Large intestine (tissue), 12 donors: ENCODE measurements at places on chromosomes 3 and 15. TPM values are rescaled to one million over a fixed set of nuclear protein-coding genes. Genes with fewer than 3 reads are reported as not detected.

The VEPH1 gene
- polyA plus RNA-seq: 0.63 TPM

The ARNT2 gene
- 8.0 TPM for polyA plus RNA-seq

The COPS2 gene
- 93.9 TPM for polyA plus RNA-seq

The PRKCD gene
- 37.0 TPM for polyA plus RNA-seq

The DAZL gene
- polyA plus RNA-seq: not detected

The XYLB gene
- polyA plus RNA-seq: 30.1 TPM

The SLCO2A1 gene
- polyA plus RNA-seq: 8.2 TPM

The CCR9 gene
- polyA plus RNA-seq: 1.0 TPM

The LRRC15 gene
- 0.03 TPM for polyA plus RNA-seq

The FSTL1 gene
- polyA plus RNA-seq: 190 TPM

GRCh38 chr3:65655061-65655460, 383.7 kb downstream of the MAGI1 start:
- H3K36me3 ChIP-seq: no peaks in the 10 kb centered on the region
- no peaks in the 10 kb centered on the region for H3K27me3 ChIP-seq
- no peak overlapping the region for H3K27ac ChIP-seq
- no peak overlapping the region for H3K4me3 ChIP-seq
- H3K4me1 ChIP-seq: no peaks in the 10 kb centered on the region

GRCh38 chr15:89578146-89578545, 2.9 kb downstream of the TICRR start:
- no peak overlapping the region for H3K27ac ChIP-seq
- H3K4me3 ChIP-seq: no peak overlapping the region
- peaks cover 3% of the 10 kb centered on the region for H3K36me3 ChIP-seq
- H3K27me3 ChIP-seq: no peaks in the 10 kb centered on the region

- no peak overlapping the region for H3K27ac ChIP-seq
- H3K27me3 ChIP-seq: no peaks in the 10 kb centered on the region
- DNase-seq: no peak
- H3K4me3 ChIP-seq: no peak overlapping the region
- H3K4me1 ChIP-seq: no peaks in the 10 kb centered on the region
- H3K36me3 ChIP-seq: no peaks in the 10 kb centered on the region
Measured at GRCh38 chr3:188080091-188080490, 73.9 kb upstream of the LPP start.

GRCh38 chr3:70970171-70970570, 613.4 kb downstream of the FOXP1 start:
- H3K27ac ChIP-seq: no peak overlapping the region
- H3K4me1 ChIP-seq: no peaks in the 10 kb centered on the region
- H3K27me3 ChIP-seq: no peaks in the 10 kb centered on the region
- H3K4me3 ChIP-seq: no peak overlapping the region
- DNase-seq: no peak
- H3K36me3 ChIP-seq: peaks cover 82% of the 10 kb centered on the region

GRCh38 chr15:99980752-99981151, 247.5 kb upstream of the LYSMD4 start:
- no peak for DNase-seq
- no peak overlapping the region for H3K4me3 ChIP-seq
- no peak overlapping the region for H3K27ac ChIP-seq
- no peaks in the 10 kb centered on the region for H3K36me3 ChIP-seq

GRCh38 chr3:188937389-188937788, 234.4 kb upstream of the TPRG1 start:
- no peaks in the 10 kb centered on the region for H3K27me3 ChIP-seq
- H3K4me3 ChIP-seq: no peak overlapping the region
- H3K27ac ChIP-seq: no peak overlapping the region
- no peak for DNase-seq
- no peaks in the 10 kb centered on the region for H3K36me3 ChIP-seq

DNA sequence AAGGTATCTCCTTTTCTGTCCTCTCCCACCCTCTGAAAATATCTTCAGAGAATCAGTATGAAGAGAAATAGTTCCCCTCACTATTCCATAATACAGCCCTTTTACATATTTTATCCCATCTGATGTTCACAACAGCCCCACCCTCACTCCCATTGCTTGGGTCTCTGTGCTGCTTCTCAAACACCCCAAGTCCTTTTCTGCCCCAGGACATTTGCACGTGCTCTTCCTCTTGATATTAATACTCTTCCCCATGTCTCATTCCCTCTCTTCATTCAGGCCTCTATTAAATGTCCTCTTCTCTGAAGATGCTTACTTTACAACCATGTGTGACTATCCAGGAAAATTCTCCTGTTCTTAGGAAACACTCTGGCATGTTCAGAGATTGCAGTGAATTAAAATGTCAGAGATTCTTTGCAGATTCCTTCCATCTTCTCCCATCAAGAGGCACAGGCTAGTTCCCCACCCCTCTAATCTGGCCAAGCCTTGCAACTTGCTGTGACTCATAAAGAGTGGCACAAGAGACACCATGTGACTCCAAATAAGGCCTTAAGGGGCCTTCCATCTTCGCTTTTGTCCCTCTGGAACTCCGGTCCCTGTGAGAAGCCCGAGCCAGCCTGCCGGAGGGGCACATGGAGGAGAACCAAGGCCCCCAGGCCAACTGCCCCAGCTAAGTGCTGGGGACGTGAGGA, 128.5 kb downstream of the CHSY1 start:
- no peaks in the 10 kb centered on the region for H3K27me3 ChIP-seq
- H3K27ac ChIP-seq: no peak overlapping the region

DNA sequence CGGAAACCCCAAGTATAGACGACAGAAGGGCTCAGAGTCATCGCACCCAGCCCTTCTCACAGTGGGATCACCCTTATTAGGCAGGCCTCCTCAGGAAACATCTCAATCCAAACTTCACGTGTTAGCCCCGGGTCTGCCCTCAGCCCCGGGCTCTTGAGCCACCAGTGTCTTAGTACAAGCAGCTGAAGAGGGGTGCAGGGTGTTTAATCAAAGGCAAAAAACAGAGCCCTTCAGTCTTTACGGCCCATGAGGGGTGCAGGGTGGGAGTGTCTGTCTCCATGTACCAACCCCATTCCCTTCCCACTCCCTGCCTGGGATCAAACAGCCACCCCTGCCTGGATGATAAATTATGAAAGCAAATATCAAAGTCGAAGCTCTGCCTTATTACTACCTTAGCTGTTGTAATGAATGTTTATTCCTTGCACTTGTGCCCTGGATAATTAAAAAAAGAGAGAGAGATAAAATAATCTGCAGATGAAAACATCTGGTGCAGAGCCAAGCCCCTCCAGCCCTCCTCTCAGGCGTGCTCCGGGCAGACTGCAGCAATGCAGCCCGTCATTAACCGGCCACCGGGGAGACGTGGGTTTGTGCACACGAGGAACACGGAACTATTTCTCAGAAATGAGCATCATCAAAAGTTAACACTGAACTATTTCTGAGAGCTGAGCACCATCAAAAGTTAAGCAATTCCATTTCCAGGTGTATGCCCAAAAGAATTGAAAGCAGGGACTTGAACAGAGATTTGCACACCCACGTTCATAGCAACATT, 64.5 kb downstream of the ADAMTS17 start:
- H3K4me3 ChIP-seq: no peak overlapping the region
- no peaks in the 10 kb centered on the region for H3K4me1 ChIP-seq
- no peak overlapping the region for H3K27ac ChIP-seq
- no peaks in the 10 kb centered on the region for H3K27me3 ChIP-seq

DNA sequence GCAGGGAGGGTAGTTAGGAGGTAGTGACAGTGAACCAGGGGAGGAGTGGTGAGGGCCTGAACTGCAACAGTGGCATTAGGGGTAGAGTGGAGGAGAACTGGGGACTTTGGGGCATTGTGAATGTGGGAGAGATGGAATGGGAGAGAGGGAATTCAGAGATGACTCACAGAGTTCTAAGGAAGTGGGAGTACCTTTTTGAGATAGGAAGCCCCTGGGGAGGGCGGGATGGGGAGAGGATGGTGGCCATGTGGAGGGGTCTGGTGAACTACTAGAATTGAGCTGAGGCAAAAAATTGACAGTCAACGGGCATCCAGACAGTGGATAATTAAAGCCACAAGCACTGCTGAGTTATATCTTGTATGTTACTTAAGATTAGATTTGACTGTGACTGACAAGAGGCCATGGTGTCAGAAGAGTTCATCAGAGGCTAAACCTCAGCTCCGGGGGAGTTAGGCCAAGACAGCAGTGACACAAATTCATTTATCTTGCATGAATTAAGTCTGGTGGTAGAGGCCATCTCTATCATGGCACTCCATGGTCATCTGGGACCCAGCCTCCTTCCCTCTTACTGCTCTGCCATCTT, 34.0 kb downstream of the PLEKHO2 start:
- H3K4me3 ChIP-seq: no peak overlapping the region
- no peaks in the 10 kb centered on the region for H3K36me3 ChIP-seq
- H3K27ac ChIP-seq: no peak overlapping the region
- peaks cover 14% of the 10 kb centered on the region for H3K4me1 ChIP-seq
- DNase-seq: no peak

DNA sequence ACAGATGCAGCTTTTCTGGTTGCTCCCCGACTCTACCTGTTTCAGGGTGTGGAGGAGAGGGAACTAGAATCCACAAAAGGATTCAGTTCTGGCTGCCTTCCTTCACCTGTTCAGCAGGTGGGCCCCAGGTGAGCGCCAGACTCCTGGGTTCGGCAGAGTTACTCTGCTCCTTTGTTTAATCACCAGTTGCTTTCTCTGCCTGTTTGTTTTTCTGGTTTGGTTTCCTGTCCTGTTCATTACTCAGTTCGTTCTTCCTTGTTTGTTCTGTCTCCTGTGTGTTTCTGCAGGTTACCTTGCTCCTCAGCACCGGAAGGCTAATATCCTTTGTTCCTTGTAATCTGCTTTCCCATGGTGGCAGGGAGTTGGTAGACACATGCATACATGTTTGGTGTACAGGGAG, 508.5 kb upstream of the ATP11B start:
- DNase-seq: no peak
- H3K27me3 ChIP-seq: no peaks in the 10 kb centered on the region
- H3K4me1 ChIP-seq: no peaks in the 10 kb centered on the region
- H3K4me3 ChIP-seq: no peak overlapping the region
- no peaks in the 10 kb centered on the region for H3K36me3 ChIP-seq

DNA sequence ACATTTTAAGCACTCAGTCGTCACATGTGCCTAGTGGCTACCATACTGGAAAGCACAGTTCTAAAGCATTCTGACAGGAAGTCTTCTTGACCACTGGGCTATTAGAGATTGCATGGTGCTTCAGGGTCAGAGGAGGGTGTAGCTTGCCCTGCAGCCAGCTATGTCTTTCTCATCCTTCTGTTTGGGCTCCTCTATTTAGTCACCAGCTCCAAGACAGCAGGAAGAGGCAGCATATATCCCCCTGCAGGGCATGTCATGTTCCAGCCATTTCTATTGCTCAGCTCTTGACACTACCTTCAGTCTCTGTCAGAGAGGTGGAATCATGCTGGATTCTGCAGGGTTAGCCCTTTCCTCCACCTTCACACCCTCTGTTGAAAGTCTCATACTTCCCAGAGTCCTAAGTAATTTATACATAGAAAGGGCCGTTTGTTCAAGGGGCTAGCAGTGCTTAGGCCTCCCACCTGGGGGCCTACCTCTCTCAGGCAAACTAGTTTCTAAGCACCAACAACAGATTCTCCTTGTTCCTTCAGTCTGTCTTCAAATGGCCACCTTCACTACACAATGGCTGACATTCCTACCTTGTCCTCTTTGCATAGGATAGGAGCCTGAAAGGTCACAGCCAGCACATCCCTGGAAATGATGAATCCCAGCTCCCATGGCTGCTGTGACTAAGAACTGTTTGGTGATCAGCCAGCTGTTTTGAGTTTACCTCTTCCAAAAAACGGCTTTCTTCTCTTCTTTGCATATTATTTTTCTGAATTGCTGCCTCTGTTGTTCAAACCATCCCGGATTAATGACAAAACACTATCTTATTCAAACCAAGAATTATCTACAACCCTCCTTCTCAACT, 115.7 kb upstream of the BFSP2 start:
- H3K27me3 ChIP-seq: peaks cover 2% of the 10 kb centered on the region
- H3K4me3 ChIP-seq: no peak overlapping the region
- H3K27ac ChIP-seq: no peak overlapping the region
- H3K4me1 ChIP-seq: no peaks in the 10 kb centered on the region
- no peak for DNase-seq
- no peaks in the 10 kb centered on the region for H3K36me3 ChIP-seq

GRCh38 chr3:15081960-15082664, 16.8 kb downstream of the RBSN start:
- H3K27me3 ChIP-seq: no peaks in the 10 kb centered on the region
- no peak overlapping the region for H3K27ac ChIP-seq
- peaks cover 85% of the 10 kb centered on the region for H3K36me3 ChIP-seq
- no peak overlapping the region for H3K4me3 ChIP-seq
- no peaks in the 10 kb centered on the region for H3K4me1 ChIP-seq
- no peak for DNase-seq

DNA sequence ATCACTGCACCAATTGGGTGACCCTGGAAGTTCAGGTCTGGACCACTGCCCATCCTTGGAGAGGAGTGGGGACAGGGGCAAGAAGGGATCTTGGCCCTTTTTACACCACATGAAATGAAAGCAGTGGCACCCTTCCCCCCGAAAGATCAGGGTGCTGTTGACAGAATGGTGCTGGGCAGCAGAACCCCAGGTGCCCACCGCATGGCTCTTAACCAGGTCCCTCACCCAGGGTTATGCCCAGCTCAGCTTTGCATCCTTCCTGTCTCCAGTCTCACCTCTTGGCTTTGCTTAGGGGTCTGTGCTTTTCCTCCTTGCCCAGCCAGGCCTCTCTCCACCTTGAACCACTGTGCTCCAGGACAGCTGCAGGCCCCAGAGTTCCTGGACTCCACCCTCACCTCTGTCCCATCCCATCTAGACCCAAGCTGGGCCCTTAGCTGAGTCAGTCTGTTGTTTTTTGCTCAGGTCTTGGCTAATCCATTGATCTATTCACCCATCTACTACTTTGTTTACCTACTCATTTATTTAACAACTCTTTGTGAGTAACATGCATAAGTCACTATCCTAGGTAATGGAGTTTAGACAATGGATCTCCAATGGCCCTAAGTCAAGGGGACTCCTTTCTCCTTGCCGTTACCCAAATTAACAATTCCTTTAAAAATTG, 77.1 kb upstream of the PRR23E start:
- no peaks in the 10 kb centered on the region for H3K4me1 ChIP-seq
- peaks cover 2% of the 10 kb centered on the region for H3K27me3 ChIP-seq
- no peak for DNase-seq
- H3K36me3 ChIP-seq: no peaks in the 10 kb centered on the region
- no peak overlapping the region for H3K4me3 ChIP-seq

GRCh38 chr3:196141052-196141865, 59.4 kb upstream of the TFRC start:
- H3K4me3 ChIP-seq: no peak overlapping the region
- DNase-seq: no peak
- H3K27me3 ChIP-seq: no peaks in the 10 kb centered on the region
- no peaks in the 10 kb centered on the region for H3K4me1 ChIP-seq

DNA sequence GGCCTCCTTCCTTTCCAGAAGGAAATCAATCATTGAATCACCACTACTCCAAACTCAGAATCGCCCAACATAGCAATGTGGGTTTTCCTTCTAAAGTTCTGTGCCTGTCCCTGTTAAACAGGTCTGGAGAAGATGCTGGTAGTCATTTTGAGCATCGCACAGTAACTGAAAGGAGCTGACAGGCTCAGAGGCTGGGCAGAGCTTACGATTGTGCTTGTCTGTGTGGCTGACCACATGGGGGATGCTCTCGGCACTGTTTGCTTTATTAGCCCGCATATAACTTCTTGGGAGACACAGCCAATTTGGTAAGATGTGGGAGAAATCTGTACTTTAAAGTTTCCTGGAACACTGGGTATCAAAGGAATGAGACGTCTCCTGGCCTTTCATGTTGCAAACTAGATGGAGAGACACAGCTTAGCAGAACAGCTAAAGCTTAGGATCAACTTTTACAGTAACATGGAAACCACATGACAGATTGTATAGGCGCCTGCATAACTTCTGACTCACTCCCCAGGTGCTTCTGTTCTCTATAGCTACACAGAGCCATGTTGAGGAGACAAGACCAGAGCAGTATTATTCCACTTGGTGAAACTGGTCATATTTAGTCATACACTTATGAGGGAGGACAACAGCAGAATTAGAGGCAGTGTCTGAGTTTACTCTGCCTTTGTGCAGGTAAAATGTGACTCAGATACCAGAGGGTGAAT, 374.1 kb downstream of the RORA start:
- H3K27ac ChIP-seq: no peak overlapping the region
- H3K27me3 ChIP-seq: no peaks in the 10 kb centered on the region
- no peak overlapping the region for H3K4me3 ChIP-seq
